ENCODE measurements at places on chromosomes 4 and X.

DNA sequence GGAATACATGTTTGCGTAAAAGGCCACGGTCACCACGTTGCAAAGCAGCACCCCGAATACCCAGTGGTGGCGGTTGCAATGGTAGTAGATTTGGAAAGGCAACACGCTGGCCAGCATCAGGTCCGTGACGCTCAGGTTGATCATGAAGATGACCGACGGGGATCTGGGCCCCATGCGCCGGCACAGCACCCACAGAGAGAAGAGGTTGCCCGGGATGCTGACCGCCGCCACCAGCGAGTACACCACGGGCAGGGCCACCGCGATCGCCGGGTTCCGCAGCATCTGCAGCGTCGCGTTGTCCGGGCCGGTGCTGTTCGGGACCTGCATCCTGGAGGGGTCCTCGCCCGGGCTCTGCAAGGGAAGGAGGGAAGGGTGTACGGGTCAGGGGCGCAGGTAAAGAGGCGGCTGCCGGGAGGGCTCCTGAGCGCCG, 13.5 kb upstream of the ASMTL start:
- DNase-seq = no peak

DNA sequence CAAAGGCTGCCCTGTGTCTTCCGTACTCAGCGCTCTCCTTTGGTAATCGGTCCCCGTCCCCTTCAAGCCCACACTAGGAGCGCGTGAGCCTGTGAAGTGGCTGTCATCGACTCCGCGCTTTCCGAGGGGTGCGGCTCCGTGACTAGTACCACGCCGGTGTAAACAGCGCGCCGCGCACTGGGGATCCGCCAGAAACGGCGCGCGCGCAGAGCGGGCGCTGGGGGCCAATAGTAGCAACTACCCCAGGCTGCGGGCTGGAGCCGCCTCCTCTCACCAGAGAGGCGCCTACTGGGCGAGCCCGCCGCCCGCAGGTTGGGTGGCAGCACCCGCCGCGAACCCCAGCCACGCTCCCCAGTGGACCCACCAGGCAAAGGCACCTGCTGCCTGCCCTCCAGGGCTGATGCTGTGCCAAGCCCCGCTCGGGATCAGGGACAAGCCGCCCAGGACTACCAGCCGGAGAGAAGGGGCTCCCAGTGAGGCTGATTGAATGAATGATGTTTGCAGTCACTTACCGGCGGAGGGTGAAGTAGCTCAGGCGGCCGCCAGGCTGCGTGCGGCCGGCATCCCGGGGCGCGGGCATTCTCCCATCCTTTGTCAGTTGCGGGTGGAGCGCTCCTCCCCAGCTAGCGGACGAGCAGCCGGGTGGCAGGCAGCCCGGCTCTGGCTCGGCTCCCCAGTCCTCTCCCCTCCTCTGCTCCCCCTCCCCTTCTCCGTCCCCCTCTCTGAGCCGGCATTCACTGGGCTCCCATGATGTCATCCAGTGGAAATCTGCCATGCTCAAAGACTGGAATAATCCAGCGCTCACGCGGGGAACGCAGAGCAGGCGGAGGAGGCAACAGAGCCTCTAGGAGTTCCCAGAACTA, 370.3 kb upstream of the SMIM31 start:
- no peak for DNase-seq

DNA sequence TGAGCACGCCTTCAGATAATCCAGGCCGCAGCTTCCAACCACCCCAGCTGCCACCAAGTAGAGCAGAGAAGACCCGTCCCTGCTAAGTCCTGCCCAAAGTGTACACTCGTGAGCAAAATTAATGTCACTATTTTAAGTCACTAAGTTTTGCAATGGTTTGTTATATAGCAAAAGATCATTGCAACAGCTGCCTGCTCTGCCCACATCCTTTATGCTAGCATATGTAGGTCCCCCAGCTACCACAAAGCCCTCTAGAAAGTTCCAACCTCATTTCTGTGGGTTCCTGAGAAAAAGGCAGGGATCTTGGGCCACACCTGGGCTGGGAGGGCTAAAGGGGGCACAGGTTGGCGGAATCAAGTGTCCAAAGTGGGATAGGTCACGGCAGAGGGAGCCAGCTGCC, 346.9 kb downstream of the BCOR start:
- no peak for DNase-seq

GRCh38 chrX:100931218-100931924, 2.7 kb upstream of the XKRX start:
- DNase-seq = no peak

GRCh38 chrX:149010853-149011224, 494.3 kb downstream of the IDS start:
- DNase-seq = no peak

DNA sequence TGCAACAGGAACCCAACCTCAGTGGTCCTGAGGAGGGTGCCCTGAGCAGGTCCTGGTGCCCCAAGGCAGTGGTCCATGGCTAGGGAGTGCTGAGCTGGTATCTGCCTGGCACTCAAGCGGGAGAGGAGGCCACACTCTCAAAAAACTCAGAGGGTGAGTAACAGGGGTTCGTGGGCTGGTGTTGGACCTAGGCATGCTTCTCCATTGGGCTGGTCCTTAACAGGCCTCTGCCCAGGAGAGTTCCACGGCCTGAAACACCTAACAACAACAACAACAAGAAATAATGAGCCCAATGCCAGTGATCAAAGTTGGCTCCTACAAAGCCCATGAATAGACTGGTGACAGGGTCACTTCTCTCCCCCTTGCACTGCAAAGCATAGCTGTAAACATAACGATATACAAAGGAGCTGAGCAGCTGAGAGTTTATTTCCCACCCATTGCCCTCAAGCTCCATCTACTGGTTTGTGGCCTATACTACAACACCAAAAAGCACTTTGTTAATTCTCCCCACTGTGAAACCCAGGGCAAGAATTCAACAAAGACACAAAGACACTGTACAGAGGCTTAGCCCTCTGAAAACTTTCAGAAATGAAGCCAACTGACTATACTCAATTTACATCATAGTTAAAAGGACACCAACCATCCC, 736.1 kb upstream of the ADGRL3 start:
- DNase-seq = no peak

GRCh38 chr4:71020611-71021010, 27.2 kb downstream of the DCK start:
- DNase-seq = no peak

GRCh38 chrX:9847071-9847470, 60.8 kb downstream of the SHROOM2 start:
- DNase-seq = no peak

DNA sequence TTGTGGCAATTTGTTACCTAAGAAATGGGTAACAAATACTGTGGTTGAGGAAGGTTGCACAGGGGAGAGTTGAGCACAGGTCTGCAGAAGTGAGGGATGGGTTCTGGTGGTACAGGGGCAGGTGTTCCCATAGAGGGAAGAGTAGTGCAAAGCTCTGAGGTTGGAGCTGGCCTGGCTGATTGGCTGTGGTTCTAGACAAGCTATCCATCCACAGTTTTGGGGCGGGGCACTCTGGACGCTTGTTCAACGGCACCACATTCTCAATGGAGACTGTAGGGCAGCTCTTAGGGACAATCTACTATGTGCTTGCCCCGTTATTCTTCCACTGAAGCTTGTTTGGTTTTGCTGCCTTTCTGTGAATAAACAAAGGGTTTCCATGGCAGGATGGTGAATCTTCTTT, 35.4 kb downstream of the NAT8L start:
- no peak for DNase-seq

- no peak for DNase-seq
Measured at GRCh38 chr4:54541426-54542118, 116.2 kb upstream of the KIT start.

GRCh38 chr4:172725581-172725980, 443.0 kb upstream of the GALNT7 start:
- DNase-seq = no peak

DNA sequence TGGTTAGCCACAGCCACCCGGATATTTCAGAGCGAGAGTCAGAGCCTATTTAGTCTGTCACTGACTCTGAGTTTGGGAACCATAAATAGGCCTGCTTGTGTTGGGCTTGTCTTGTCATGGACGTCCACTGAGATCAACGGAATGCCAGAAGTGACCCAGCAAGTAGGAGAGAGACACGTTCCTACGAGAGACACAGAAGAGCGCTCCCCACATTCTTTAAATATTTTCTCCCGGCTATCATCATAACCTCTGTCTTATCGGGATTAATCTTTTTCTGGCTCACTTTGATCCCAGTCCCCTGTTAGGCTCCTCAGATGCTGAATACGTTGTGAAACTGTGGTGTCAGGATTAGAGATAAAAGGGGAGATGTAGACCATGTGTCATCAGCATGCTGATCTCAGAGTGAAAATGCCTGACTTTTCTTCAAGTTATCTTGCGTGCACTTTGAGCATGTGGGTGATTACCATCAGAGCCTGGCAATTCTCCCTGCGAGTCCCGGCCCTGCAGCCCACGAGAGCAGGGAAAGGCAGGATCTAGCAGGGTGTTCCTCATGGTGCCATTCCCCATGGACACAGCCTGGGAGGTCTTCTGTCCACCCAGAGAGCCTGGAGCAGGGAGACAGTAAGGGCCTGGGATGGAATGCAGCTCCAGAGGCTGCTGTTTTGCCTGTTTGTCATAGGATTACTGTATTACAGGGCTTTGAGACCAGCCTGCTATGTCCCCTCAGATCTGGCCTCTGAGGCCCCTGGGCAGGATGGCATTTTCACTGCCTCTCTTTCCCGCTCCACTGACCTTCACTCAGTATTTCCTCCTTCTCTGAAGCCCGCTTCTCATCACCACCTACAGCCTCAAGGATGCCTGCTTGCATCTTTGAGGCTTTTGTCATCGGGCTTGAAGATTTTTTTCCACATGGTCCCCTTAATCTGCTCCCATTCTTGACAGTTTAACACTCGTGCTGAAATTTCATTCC, 2.8 kb upstream of the TENM3 start:
- no peak for DNase-seq

GRCh38 chr4:170011921-170012628, 14.1 kb downstream of the MFAP3L start:
- no peak for DNase-seq

DNA sequence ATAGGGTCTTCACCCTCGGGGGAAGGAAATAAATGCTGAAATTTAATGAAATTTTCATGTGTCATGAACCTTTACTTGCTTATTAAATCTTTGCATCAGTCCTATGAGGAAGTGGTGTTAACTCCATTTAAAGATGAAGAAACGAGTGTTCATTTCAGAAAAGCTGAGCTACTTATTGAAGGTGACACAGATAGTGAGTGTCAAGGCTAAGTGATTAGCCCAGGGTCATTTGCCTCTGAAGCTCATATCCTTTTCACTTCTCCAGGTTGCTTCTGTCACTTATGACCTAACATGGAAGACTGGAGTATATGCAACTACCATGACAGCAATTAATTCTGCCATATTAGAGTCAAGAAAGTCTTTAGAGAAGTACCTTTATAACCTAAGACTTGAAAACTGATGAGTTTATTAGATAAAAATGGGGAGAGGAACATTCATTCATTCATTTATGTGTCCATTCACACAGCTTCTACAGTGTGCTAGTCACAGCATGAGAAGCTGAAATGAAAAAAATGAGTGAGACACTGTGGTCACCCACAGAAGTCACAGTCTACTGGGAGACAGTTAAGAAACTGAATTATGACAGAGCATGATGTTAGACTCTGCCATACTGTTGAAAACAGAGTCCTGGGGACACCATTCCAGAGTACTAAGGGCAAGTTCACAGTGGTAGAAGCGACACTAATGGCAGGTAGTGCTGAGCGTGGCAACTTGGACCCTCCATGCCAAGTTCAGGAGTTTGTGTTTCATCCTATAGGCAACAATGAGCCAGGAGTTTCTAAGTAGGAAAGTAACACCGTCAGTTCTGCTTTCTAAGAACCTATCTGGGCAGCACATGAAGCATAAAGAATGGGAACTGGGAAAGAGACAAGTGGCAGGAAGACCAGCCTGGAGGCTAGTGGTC, 21.3 kb downstream of the ALPK1 start:
- no peak for DNase-seq
